ENCODE measurements at places on chromosomes 4 and X.

DNA sequence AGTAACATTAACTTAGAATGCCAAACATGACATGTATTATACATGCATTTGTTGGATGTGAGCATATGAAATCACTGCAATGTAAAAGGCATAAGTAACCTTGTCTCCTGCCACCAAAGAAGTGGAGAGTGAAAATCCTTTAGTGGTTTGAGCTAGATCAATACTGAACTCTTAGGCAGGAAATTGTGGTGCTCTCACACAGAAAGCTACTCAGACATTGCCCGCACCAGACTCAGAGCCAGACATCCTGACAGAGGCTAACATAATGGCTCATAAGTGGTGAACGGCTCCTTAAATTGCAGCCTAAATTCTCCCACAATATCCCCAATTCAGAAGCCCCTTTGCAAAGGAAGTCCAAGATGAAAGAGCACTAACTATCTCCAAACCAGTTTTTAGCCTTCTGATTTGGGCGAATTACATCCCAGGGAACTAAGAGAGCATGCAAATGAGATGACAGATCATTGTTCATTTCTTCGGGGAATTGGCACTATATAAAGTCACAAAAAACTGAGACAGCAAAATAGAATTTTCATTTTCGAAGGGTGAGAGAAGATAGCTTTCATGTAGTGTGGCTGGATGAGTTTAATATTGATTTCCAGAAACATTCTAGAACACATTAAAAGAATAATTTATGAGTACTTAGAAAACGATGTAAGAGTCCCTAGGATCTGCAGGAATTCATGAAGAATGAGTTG is 233.6 kb upstream of the RPS6KA3 start:
- no peak for DNase-seq

DNA sequence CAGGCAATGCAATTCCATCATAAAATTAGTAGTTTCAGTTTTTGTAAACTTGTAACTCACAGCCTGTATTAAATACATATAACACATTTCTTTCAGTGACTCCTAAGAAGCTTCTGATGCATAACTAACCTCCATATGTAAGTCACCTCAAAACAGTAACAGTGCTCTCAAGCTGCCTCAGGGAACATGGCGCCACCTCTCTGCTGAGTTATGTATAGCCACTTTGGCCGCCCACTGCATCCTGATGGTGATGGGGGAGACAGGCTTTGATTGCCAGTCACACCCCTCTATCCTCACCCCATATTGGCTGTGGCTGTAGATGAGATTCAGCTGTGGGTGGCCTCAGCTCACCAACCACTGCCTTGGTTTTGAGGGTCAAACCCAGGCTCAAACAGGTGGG is 54.3 kb downstream of the LRBA start:
- no peak for DNase-seq

DNA sequence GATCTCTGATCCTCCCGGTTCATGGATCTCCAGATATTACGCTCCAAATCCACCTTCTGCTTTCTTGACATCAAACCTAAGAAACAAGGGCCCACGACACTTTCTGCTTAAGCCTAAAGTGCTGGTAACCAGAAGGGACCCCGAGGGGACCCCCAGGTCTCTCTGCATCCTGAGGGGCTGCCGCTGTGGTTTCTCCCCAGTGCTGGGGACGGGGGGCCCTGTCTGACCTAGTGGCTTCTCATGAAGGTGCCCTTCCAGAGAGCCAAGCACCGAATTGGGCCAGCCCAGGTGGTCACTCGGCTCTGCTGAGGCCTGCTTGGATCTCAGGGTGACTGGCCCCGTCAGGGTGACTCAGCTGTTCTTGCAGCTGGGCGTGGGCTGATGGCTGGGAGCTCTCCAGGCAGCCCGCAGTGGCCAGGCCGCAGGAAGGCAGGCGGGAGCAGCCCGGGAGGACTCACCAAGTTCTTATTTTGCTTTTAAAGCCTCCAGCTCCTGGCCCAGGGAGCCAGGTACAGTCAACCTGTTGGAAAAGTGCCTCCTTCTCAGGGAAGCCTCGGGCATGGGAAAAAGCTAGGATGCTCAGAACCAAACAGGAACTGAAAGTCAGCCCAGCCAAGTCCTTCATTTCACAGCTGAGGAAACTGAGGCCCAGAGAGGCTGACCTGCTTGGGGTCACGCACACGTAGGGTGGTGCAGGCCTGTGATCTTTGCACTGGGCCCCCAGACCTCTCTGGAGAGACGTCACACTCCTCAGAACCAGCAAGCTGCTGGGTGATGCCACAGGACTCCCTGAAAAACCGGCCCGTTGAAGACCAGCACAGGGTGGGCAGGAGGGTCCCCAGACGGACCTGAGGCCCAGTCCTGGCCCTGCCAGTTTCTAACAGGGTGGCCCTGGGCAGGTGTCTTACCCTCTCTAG is 16.7 kb downstream of the BLOC1S4 start:
- DNase-seq: no peak

DNA sequence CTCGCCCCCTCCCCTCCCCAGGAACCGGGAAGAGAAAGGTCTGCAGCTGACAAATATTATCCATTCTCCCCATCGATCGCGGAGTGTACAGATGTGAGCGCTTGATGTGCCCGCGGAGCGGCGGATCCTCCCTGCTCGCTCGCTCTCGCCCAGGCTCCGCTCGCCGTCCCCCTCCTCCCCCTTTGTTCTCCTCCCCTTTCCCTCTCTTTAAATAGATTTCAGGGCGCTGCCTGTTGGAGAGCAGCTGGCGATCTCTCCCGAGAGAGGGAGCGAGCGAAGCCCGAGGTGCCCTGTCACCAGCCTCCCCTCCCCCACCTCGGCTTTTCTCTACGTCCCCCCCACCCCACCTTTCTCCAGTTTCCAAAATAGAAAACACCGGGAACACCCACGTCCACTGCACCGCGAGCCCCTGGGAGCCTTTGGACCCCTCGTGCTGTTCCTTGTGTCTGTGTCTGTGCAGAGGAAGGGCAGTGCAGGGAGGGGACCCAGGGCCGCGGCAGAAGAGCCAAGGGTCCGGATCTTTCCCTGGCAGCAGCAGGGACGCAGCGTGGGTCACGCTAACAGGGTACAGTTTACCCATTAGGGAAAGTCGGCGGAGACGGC is 56.6 kb upstream of the BCOR start:
- peak; percentile 72 for DNase-seq

DNA sequence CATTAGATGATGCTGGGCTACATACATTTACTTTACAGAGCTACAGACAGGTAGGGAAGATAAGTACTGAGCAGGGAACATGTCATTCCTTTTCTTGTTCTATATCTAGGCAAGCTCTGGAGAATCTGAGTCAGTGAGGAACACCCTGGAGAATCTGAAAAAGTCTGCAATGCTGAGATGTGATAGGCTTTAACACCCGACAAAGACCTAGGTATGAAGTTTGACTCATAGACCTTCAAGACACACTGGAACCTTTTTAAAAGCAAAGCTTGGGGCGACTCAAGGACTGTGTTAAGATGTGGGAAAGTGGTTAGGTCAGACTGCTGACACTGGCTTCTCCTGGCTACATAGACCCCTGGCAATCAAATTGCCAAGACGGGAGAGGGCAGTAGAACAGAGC is 42.8 kb downstream of the OSTC start:
- DNase-seq: no peak

GRCh38 chr4:128461291-128462102 is 173.9 kb upstream of the PGRMC2 start:
- no peak for DNase-seq

GRCh38 chr4:121239951-121240350 is 75.8 kb upstream of the TNIP3 start:
- DNase-seq: no peak

GRCh38 chrX:103063918-103064434 is at the start of gene BEX1:
TSS of gene BEX1 (minus strand) at chrX:103064171. CDS start at chrX:103063274, 897 bp downstream.
- DNase-seq: peak; percentile 84
